Spinal cord (tissue), 10 donors: ENCODE measurements at places on chromosomes 5 and 9.

DNA sequence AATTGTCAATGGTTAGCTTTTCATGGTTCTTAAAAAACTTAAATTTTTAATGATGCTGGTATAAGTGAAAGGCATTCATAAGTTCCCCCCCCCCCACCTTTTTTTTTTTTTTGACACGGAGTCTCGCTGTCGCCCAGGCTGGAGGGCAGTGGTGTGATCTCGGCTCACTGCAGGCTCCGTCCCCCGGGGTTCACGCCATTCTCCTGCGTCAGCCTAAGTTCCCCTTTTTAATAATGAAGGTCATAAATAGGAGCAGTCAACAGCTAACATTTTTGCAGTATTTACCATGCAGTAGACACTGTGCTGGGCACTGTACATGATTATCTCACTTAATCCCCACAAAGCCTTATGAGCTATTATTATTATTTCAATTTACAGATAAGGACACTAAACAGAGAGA, 556.3 kb downstream of the PDE4D start:
- DNase-seq: no peak

GRCh38 chr5:53030893-53031292, 41.7 kb downstream of the ITGA2 start:
- no peak for DNase-seq

DNA sequence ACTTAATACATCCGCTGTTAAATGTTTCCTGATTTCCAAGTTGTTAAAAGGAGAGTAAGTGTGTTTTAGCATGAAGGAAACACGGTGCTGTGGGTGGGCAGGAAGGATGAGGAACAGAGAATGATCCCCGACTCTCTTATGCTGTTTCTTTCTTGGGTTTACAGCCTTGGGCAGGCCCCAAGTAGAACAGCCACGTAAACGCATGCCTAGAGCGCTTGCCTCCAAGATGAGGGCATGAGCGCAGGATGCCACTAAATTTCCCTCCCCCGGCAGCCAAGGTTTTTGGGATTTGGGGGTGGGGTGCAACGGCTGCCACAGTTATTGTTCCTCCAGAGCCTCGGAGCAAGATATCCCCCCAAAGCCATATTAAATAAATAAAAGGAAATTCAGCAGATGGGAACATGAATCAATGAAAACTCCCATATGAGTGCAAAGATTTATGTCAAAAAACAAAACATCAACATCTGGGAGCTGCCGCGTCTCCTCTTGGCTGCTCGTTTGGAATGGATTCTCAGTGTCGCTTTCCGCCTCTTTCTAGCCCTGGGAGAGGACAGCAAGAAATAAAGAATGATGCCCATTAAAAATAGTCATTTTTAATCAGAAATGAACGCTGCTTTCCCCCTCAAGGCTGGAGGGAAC, 10.0 kb upstream of the DELE1 start:
- peak; percentile 4 for DNase-seq

DNA sequence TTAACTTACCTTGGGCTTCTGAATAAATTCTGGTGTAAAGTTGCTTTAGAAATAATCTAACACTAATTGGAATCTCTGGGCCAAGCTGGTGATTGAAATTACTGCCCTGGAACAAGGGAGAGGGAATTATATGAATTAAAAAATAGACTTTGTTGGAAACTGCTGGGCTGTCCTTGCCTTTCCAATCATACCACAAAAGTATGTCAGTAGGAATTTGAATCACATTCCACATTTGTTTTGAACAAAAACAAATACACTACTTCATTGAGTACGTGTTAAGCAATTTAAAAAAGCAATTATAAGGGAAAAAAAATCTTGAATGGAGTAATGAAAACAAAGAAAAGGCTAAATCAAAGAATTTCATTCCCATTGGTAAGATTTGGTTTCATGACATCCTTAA, 102.5 kb upstream of the SREK1 start:
- no peak for DNase-seq

DNA sequence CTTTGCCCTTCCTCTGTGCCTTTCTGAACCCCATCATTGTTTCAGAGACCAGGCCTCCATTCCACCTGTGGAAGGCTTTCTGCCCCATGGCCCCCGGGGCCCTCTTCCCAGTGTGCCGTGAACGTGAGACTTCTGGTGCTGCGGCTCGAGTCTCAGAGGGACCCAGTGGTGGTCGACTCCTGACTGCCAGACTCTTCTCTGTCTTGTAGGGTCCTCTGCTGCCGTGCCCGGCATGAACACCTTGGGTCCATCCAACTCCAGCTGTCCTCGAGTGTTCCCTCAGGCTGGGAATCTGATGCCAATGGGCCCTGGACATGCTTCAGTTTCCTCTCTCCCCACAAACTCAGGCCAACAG, 20.1 kb upstream of the LTC4S start:
- DNase-seq: no peak

DNA sequence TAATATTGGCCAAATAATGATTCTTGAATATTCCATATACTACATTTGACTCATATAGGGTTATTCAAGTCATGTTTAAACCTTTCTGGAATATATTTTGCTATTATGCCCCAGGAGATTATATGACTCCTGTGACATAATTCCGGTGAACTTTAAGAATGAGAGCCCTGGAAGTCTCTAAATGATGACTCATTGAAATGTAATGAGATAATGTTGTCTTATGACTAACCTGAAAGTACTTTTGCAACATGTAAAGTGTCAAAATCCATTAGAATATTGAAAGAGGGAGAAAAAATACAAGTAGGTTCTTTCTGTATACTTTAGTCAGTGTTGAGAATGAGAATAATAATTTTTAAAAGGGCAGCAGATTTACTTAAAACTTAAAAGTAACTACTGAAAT, 830.4 kb downstream of the MAT2B start:
- no peak for DNase-seq

DNA sequence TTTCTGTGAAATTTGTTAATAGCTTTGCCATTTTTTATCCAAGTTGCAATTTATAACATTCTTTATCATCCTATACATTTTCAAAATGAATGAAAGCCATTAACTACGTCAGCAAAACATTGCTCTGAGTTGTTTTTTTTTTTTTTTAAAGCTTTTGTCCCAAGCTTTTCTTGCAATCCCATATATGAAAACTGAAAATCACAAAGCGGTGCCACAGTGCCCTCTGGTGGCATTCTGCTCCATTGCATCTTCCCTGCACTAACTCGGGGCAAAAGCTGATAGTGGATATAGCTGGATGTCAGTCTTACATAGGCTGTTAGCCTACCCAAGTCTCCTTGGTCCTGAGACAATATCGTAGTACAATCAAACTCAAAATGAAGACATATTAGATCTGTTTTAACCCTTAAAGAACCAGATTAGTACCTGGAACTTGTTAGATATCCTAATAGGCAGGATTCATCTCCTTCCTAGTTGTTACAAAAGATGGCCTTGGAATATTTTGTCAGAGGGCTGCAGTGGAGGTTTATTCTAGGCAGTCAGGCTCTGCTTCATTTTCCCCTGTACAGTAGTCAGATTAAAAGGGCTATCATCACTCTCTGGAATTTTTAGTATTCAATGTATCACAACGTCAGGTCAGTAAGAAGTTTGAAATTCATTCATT, 669.9 kb downstream of the PTPRD start:
- peak; percentile 57 for DNase-seq
